ENCODE measurements at places on chromosomes 7 and 10.

DNA sequence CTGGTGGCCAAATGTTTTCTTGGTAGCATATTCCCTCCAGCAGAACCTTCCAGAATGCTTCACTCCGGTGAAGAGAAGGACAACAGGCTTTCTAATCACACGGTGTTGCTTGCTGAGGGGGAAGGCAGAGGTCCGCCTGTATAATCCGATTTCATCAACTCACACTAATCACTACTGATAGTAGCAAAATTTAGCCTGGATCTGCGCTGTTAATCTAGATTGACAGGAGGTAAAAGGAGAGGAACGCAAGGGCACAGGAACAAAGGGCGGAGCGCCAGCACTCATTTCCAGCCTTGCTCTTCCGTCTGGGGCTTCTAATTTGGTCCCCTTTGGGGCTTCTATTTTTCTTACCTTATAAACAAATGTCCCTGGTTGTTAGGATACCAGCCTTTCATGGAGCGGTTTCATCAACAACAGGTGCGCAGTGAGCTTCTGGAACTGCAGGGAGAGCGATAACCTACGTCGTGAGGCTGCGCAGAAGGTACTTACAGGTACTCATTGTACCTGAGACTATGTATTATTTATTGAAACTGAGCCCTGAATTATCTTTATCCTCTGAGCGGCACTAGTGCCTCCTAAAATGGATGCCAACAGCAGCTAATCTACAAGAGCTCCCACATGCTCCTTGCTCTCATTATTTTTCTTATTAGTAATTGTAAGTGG is 150.6 kb downstream of the CACNB2 start:
- no peak for DNase-seq

DNA sequence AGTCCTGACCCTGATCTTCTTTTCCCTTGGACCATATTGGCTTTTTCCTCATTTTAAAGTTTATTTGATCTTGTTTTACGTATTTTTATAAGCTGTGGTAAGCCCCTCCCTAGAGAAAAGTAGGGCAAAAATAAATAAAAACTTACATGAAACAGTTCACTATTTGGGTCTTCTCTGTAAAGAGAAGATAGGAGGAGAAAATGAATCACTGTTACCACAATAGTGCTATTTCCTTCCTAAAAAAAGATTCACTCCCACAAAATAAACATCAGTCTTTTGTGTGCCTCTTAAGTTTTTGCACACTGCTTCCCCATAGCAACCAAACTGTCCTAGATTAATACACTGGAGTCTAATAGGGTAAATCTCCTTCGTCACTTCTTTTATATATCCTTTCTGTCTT is 1.4 kb upstream of the SVIL start:
- no peak for DNase-seq

GRCh38 chr10:17122726-17123661 is 6.6 kb downstream of the CUBN start:
- no peak for DNase-seq

- no peak for DNase-seq
Observed at GRCh38 chr7:127865466-127865865, 165.8 kb downstream of the LRRC4 start.

GRCh38 chr7:151735851-151736402 is 141.0 kb downstream of the PRKAG2 start:
- no peak for DNase-seq

GRCh38 chr7:133934977-133935330 is 192.2 kb upstream of the LRGUK start:
- DNase-seq, result no peak

GRCh38 chr7:28474640-28475039 is 62.3 kb downstream of the CREB5 start:
- DNase-seq, result no peak

DNA sequence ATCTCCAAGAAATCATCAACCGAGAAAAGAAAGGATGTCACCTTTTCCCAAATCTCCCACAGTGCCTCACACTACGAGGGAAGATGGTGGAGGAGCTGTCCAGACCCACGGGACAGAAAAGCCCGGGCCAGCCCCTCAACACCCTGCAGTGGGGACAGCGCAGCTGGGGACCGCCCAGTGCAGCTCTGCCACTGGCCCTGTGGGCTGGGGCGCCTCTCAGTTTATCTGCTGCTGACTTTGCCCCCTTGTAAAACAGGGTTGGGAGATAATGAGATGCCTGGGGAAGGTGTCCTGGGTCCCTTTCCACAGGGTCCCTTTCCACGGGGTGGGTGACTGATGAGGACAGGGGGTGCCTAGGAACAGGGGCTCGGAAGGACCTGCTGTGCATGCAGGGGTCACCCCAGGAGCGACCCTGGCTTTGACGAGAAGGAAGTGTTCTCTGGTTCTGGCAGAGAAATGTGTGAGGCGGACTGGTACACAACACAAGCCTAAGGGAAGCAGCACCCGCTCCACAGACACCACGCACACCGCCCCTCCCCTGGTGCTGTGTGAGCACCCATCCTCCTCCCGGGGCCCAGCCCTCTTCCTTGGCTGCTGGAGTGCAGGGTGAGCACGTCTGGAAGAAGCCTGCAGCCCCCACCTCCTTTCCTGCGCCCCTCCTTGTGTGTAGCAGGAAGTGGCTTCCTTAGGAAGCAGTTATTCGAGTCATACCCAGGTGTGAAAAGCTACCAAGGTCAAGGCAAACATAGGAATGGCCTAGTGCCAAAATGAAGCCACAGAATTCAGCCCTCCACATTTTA is 339.9 kb downstream of the DNAJB6 start:
- DNase-seq, result no peak

- DNase-seq, result no peak
Observed at GRCh38 chr10:97538411-97538810, 34.2 kb upstream of the ANKRD2 start.

DNA sequence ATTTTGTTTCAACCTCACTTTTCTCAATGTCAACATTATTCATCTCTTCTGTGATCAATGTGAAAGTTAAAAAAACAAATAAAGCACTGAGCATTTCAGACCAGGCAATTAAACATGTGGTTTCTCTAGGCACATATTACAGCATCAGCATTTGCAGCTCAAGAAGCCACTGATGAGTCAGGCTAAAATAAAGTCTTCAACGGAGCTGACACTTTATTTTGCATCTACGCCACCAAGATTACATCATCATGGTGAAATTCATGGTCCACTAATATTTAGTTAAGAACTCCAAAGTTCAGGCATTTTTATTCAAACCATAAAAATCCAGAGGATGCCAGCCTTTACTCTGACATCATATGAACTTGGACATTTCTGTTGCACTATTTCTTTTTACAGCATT is 33.0 kb downstream of the MAGI2 start:
- no peak for DNase-seq

DNA sequence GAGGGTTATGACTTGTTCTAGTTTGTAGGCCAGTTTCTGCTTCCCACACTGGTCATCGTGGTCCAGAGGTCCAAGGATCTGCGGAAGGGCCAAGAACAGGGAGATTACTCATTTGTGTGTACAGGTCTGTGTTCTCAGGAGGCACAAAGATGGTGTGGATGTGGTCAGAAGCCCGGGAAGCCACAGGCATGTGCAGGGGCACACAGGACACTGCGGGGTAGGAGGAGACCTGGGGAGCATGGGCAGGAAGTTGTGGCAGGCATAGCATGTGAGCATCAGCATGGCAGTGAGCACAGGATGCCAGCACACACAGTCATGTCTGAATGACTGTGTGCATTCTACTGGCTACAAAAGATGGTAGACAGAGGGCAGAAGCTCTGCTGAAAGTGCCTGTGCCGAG is 445.8 kb downstream of the PLXNA4 start:
- no peak for DNase-seq

DNA sequence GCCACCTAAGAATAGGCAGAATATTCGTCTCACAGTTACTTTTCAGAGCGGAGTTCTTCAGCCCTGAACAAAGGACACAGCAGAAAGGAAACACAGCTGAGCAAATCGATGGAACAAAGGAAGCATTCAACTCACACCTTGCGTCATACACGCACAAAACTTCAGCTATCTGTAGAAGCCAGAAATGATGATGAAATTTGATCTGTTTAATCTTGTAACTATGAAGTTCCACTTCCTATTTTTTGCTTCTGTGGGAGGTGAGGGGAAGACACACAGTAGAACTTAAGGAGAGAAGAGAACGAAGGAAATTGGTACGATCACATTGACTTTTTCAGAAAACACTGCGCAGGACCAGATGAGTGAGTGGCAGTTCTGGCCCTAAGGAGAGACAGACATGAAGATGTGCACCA is 26.2 kb downstream of the FAM171A1 start:
- DNase-seq, result no peak

DNA sequence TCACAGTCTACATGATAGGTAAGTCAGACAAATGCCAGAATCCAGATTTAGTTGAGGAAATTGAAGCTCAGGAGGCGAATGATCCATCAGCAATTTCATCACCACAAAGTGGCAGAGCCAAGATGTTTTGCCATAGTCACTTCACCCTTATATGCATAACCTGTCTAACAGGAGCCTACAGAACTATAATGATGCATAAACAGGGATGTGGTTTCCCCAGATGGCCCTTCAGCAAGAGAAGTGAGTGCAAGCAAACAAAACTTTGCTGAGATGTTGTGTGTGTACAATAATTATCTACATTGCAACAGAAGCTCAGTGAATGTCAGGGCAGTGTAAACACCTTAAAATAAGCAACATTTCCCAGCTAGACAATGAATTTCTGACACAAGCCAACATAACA is 28.6 kb downstream of the PON3 start:
- DNase-seq, result no peak

DNA sequence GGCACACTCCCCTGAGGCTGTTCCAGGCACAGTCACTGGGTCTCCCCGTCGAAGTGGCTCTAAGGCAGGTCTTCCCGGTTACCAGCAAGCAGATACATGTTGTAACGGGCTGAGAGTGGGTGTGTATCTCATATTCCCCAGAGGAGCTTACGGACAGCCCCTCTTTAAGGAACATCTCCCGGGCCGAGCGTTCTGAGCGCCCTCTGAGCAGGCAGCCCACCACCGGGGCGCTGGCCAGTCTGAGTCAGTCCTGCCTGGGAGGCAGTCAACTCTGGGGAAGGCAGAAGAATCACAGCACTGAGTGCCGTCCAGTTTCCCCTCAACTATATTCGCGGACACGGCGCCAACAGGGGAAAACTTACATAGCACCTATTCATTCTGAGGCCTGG is 117.4 kb downstream of the LHPP start:
- no peak for DNase-seq

- no peak for DNase-seq
Observed at GRCh38 chr10:11869219-11869618, 46.1 kb downstream of the PROSER2 start.

GRCh38 chr7:46744957-46745706 is 824.1 kb upstream of the IGFBP3 start:
- DNase-seq, result no peak

DNA sequence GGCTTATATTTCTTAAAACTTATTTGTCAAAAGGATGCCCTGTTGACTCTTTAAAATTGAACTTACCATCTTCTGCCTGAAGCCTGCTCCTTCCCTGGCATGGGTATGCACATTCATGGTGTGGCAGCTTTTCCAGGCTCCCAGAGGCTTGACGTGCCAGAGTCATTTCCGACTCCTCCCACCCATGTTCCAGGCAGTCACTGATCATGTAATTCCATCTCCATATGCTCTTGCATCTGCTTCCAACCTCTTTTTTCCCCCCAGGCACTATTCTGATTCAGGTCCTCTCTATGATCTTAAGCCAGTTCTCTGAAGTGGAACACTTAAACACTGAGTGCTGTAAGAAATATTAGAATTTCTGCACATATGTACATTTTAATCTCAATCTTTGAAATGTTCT is 82.2 kb downstream of the CFAP58 start:
- no peak for DNase-seq

DNA sequence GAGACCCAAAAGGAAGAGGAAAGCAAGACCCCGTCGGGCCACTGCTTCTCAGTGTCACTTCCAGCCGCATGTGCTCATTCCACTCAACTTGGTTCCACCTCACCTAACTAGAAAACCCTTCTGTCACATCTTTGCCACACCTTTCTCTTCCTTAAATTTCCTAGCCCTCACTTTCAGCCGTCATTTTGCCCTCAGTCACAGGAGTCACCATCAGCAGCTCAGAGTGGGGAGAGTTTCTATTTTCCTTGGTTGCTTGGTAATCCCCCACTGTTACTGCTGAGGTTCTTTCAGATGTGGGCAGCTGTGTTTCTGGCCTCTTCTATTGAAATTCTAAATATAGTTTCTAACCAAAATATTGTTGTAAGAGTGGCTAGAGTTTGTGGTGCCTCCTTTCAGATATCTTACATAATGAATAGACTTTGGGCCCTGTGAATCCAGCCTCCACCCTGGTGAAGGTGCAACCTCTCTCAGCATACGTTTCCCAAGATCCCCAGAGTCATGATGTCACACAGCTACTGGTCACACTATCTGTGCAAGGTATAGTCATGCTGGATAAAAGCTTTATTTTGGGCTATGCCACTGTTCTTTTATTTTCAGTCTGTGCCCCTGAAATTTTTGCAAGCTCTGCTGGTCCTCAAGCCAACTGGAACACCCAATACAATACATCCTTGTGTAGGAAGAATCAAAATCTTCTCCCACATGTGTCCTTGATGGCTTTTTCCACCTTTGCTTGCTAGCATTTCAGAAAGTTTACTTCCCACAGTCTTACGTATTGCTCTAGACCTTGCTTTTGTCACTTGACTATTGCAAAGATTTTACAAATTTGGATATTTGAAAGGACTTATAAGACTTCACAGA is 9.2 kb downstream of the AGBL3 start:
- no peak for DNase-seq

GRCh38 chr10:35192645-35193249 is 66.1 kb downstream of the CREM start:
- no peak for DNase-seq
